Naive thymus-derived CD8-positive, alpha-beta T cell (primary cell): ENCODE measurements at places on chromosomes 2 and 18. TPM values are rescaled to one million over a fixed set of nuclear protein-coding genes. Genes with fewer than 3 reads are reported as not detected.

GRCh38 chr2:241202268-241202585, 13.8 kb downstream of the ANO7 start:
- H3K36me3 ChIP-seq, result no peaks in the 10 kb centered on the region
- no peaks in the 10 kb centered on the region for H3K4me1 ChIP-seq
- H3K27ac ChIP-seq, result no peak overlapping the region
- H3K4me3 ChIP-seq, result no peak overlapping the region

The OSR1 gene
- total RNA-seq, result not detected

GRCh38 chr2:46876741-46877384, 38.7 kb downstream of the MCFD2 start:
- DNase-seq, result peak; percentile 3
- H3K4me1 ChIP-seq, result no peaks in the 10 kb centered on the region
- no peaks in the 10 kb centered on the region for H3K36me3 ChIP-seq

GRCh38 chr2:46984642-46985476, 69.3 kb upstream of the MCFD2 start:
- peaks cover 1% of the 10 kb centered on the region for H3K36me3 ChIP-seq
- H3K27me3 ChIP-seq, result no peaks in the 10 kb centered on the region
- DNase-seq, result no peak

DNA sequence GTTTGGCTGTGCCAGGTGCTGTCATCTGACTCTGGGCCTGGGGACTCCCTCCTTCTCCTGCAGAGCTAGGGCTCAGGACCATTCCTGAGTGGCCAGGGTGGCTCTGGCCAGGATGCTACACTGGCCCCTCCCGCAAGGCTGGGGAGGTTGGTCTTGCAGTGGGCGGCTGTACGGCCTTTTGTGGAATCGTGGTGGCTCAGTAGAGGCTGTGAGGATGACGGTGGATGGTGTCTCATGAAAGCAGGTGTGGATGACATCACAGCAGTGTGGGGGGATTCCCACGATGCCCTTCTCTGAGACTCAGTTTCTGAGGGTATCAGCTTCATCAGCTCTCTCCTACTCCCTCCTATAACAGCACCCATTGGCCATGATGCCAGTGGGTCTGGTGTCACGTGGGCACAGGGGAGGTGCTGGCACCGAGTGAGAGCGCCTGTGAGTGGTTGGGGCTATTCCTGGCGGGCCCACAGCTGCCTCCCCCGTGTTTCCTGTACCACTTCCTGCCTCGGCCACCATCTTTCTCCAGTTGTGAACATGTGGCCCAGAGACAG, 144.2 kb upstream of the HDAC4 start:
- H3K4me1 ChIP-seq, result peaks cover 27% of the 10 kb centered on the region
- no peaks in the 10 kb centered on the region for H3K36me3 ChIP-seq
- no peak overlapping the region for H3K27ac ChIP-seq
- H3K27me3 ChIP-seq, result peaks cover 11% of the 10 kb centered on the region
- DNase-seq, result no peak
